Lung (tissue), 17 donors: ENCODE measurements at places on chromosomes 16 and 17. TPM values are rescaled to one million over a fixed set of nuclear protein-coding genes. Genes with fewer than 3 reads are reported as not detected.
A peak's percentile ranks its signal among the peaks of the same experiment; 100 is the strongest.

C16orf86 gene
- 6.1 TPM for total RNA-seq

SMIM36 gene
- not detected for total RNA-seq

ARL5C gene
- not detected for total RNA-seq

GFAP gene
- total RNA-seq: 0.88 TPM

ADGRG3 gene
- 3.9 TPM for total RNA-seq

CCL17 gene
- total RNA-seq: 3.1 TPM

DNA sequence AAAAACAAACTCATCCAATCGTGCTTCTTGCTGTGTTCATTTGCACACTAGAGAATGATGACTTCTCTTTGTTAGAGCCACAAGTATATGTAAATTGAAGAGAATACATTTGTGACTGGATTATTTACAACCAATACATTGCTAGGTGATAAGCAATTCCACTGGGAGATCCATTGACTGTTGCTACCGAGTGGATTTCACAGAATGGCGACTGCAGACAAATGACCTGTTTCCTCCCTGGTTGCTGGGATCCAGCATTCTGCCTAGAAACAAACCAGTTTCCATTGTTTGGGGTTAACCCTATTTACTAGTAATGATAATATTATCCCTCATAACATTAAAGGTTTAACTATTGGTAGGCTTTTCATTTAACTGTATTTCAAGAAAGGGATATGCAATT, 36.9 kb upstream of the CPHXL start:
- DNase-seq: no peak

- DNase-seq: no peak
Observed at GRCh38 chr16:31876951-31877828, 3.6 kb downstream of the ZNF267 start.

DNA sequence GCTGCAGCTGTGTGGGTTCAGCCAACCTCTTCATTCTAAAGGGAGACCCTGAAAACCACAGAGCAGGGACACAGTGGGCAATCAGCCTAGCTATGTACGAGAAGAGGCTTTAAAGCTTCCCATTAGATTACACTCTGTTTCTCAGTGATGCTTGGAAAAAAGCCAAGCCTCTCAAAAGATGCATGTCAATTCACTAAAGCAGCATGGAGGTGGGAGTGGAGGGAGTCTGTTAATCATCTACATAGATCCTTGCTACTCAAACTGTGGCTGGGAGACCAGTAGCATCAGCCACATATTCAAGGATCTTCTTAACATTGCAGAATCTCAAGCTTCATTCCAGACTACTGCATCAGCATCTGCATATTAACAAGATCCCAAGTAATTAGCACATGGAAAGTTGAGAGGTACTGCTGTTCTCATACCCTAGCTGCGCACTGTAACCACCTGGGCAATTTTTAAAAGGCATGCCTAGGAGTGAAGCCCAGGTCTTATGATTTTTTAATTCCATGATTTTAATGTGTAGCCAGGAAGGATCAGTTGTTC, 305.9 kb downstream of the PMP22 start:
- DNase-seq: no peak

GRCh38 chr16:64238571-64238970, 883.3 kb downstream of the CDH11 start:
- no peak for DNase-seq

- no peak for DNase-seq
Observed at GRCh38 chr16:59688006-59688405, 953.9 kb upstream of the GOT2 start.

- DNase-seq: no peak
Observed at GRCh38 chr16:88058817-88059216, 107.6 kb downstream of the BANP start.

DNA sequence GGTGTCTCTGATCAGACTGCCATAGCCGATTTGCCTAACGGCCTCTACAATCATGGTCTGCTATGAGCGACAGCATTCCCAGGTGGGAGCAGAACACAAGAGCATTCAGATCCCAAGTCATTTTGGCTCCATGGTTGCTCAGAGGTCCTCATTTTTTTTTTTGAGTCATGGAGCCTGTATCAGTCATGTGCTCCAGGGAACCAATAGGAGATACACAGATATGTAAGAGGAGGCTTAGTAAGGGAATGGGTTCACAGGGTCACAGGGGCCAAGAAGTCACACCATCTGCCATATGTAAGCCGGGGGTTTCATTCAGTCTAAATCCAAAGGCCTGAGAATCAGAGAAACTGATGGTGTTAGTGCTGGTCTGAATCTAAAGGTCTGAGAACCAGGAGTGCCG, 36.8 kb downstream of the CPPED1 start:
- no peak for DNase-seq

GRCh38 chr17:66407864-66408263, 105.5 kb downstream of the PRKCA start:
- no peak for DNase-seq

- no peak for DNase-seq
Observed at GRCh38 chr16:77250400-77250799, 51.2 kb downstream of the SYCE1L start.

DNA sequence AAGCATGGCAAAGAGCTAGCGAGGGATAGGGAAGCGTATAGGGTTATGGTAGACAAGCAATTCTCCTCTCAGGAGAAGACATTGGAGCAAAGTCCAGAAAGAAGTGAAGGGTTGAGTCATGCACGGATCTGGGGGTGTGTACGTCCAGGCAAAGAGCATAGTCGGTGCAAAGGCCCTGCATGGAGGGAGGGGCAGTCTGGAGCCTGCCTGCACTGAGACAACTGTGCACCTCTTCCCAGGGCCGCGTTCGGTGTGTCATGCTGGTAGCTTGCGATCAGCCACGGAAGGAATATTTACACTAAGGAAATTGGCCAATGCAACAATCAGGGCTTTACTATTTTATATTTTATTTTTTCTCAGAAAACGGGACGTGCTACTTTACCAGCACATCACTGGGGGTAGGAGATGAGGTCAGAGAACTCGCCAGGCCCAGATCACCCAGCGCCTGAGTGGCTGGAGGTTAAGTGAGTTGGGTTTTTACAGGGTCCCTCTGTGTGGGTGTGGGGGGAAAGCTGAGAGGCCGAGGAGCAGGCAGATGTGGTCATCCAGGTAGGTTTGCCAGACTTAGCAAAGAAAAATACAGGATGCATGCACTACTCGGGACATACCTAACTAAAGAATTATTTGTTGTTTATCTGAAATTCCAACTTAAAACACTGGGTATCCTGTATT, 6.7 kb upstream of the B9D1 start:
- no peak for DNase-seq

DNA sequence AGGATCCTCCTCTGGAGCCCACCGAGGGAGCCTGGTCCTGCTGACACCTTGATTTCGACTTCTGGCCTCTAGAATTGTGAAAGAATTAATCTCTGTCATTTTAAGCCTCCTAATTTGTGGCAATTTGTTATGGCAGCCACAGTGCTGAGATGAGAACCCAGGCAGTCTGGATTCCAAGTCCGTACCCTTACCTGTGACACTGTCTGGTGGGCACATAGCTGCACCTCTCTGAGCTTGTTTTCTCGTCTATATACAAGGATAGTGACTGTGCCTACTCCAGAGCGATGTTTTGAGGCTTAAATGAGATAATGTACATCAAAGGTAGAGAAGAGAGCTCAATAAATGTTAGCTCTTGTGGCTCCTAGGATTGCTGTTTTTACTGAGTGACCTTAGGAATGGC, 128.4 kb upstream of the MPHOSPH6 start:
- DNase-seq: no peak

DNA sequence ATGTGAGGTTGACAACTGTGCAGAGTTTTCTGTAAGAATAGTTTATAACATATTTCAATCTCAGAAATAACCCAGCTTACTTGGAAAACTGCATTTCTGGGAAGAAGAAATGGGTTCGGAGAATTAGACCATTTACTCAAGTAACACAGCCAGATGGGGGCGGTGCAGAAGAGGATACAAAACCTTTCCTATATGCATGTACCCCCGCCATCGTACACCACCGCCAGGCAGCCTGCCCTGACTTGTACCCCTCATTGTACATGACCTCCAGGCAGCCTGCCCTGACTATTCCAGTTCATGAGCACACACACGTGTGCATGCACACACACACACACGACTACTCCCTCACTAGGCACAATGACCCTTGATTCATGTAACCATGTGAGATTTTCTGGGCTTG, 154.0 kb downstream of the C16orf78 start:
- peak; percentile 59 for DNase-seq

DNA sequence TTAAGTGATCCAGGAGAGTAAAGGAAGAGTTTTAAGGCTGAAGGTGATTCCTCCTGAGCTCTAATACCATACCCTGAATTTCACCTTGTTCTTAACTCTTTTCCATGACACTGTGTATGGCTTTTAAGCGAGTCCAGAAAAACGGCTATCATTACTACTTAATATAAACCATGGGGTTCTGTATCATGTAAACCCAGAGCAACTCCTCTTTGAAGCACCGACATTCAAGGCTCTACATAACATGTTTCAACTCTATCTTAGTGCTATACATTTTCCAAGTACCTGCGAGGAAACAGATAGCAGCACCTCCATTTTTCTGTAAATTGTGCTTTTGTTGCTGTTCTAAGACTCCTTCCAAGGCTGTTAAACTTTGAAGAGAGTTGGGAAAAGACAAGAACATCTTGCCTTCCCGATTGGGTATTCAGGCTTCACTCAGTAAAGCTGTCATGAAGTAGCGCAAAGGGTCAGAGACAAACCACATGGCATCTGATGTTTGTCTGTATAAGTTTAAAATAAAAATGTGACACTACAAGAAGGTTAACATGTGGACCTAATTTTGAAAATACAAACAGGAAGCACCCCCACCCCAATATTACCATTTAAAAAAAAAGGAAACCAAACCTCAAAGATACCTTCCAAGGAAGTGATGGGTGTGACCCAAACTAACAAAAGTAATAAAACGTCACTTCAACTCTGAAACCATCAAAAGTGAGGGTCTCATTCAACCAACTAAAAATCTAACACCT, 3.9 kb downstream of the STAT5B start:
- no peak for DNase-seq

DNA sequence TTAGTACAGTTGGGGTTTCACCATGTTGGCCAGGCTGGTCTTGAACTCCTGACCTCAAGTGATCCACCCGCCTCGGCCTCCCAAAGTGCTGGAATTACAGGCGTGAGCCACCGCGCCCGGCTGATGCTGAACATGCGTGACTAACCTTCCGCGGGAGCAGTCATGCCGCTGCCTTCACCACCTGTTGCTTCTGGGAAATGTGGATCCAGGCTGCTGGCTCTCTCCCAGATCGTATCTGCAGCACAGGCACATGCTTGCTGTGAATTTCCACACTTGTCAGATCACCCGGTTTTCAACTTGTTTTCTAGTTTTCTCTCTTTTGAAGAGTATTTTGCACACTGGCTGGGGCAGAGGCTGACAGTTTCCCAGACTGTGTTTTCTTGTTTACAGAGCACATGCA, 97.9 kb downstream of the ADCY9 start:
- no peak for DNase-seq

DNA sequence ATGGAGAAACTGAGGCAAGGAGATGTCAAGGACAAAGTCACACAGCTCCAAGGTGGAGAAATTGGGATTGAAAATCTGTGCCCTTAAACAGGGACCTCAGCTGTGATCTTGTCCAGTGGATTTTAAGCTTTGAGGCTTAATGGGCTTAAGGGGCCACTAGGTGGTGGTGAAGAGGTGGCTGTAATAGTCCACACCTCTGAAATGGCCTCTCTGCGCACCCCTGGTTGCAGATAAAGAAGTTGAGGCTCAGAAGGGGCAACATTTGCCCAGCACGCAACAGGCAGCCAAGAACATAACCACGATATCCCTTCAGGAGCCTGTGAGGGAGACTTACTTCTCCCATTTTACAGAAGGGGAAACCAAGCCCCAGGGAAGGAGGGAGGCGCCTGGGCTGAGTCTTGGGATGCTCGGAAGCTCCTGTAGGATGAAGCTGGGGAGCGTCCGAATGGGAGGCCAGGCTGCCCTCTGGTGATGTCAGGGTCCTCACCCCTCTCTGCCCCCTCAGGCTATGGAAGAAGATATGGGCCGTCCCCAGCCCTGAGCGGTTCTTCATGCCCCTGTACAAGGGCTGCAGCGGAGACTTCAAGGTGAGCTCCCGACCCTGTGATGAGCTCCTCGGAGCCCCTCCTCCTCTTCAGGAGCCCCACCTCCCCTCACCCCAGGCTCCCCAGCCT, 43.7 kb downstream of the IL21R start:
- DNase-seq: no peak

GRCh38 chr16:1614456-1615102, 2.4 kb downstream of the CRAMP1 start:
- peak; percentile 22 for DNase-seq

DNA sequence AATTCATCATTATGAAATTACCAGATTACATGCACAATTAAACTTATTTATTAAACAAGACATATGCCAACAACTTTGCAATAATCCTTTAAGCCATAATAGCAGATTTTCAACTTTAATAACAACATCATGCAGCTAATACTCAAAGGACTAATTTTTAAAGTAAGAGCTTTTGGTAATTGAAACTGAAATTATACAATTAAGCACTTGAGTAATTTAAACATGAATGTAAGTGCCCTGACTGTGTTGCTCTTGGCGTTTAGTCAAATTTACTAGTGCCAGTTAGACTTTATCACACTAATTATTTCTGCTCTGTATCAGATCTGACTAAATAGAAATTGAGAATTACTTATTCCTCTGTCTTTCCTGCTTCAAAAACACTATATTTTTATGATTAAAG, 46.8 kb upstream of the PSMD7 start:
- no peak for DNase-seq

- no peak for DNase-seq
Observed at GRCh38 chr17:16287563-16288027, 65.7 kb downstream of the CENPV start.

- DNase-seq: no peak
Observed at GRCh38 chr16:87344165-87344930, 27.2 kb upstream of the C16orf95 start.
